D721Med (cell line): ENCODE measurements at places on chromosomes 5 and 9.
A peak's percentile ranks its signal among the peaks of the same experiment; 100 is the strongest.

GRCh38 chr5:82986404-82986803 lies 90.8 kb downstream of the TMEM167A start:
- DNase-seq = no peak

DNA sequence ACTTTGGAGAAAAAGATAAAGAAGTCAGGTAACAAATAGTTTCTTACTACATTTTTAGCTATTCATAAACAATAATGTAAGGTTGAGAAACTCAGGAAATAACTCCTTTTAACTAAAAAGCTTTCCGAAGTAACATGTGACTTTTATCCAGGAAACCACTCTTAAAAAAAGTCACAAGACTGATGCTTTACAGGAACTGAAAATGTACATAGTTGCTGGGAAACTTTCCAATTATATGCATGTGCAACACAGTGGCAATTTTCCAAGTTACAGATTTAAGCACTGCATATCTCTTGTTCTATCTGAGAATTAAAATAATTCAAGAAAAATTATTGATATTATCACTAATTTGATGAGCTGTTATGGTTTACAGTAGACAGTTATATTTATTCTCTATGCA lies 105.2 kb downstream of the CDH10 start:
- no peak for DNase-seq

DNA sequence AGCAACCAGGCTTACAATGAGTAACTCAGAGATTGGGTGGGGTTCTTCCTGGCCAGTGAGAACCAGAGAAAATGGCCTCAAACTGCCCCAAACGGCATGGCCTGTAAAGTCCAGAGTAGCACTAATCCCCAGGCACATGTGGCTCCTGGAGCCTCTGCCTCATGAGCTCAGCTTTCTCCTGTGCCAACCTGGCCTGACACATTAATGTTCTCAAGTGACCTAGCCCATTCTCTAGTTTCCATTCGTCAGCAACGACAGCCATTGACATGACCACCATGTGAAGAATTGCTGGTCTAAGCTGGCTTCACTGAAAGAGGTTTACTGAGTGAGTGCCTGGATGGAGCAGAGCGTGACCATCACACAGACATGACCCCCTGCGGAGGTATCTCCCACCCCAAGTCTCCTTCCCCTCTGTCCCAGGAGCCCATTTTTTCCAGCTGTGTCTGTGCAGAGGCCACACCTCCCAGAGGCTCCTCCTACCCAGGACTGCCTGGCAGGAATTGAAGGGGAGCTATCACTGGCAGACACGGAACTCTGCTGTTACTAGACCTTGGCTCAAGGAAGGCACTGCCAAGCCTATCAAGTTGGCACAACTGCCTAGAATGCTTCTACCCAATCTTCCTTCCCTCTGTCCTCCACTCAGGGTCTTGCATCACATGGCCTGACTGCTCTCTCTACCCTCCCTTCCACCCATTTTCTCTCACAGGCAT lies 59.0 kb upstream of the BOD1 start:
- DNase-seq = no peak

- no peak for DNase-seq
Observed at GRCh38 chr9:107190061-107190935, 92.8 kb upstream of the RAD23B start.

DNA sequence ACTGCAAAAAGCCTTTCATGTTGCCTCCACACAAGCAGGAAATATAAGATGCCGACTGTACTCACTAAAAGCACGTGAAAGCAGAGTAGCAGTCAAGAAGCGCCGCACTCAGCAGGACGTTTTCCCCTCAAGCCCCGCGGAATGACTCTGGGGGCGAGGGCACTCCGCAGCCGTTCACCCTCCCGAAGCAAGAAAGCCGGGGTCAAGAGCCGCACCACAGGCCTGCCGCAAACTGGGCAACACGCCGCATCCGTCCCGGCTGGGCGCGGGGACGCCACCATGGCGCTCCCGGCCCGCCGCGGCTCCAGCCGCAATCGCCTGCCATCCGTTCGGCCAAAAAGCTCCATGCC lies 364 bp downstream of the RPS6 start:
- no peak for DNase-seq

- DNase-seq = peak; percentile 62
Observed at GRCh38 chr9:35616681-35617459, 1.3 kb downstream of the CD72 start.

- no peak for DNase-seq
Observed at GRCh38 chr9:131668439-131669268, 71.2 kb downstream of the RAPGEF1 start.
